ENCODE measurements at places on chromosomes 7 and 10. TPM values are rescaled to one million over a fixed set of nuclear protein-coding genes. Genes with fewer than 3 reads are reported as not detected.

- no peak for DNase-seq
Measured at GRCh38 chr10:124387078-124387874, 31.4 kb downstream of the OAT start.

DNA sequence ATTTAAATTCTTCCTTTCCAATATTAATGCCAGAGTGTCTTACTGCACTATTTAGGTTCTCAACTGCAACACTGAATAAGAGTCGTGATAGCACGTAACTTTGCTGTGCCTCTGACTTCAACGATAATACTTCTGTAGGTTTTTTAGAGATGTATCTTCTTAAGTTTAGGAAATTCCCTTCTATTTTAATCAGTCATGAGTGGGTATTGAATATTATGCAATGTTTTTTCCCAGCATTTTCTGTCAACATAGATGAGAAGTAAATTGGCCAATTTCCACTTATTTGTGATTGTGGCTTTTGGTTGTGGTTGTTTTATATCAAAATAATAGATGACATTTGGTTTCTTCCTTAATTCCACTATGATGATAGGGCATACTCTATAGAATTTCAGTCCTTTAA lies 6.7 kb upstream of the STK17A start:
- no peak for DNase-seq

- peak; percentile 32 for DNase-seq
Measured at GRCh38 chr10:59709395-59710125, at the start of gene SLC16A9. SLC16A9 (minus strand) TSS chr10:59709850; CDS start chr10:59684291, 25,559 bp downstream.

DNA sequence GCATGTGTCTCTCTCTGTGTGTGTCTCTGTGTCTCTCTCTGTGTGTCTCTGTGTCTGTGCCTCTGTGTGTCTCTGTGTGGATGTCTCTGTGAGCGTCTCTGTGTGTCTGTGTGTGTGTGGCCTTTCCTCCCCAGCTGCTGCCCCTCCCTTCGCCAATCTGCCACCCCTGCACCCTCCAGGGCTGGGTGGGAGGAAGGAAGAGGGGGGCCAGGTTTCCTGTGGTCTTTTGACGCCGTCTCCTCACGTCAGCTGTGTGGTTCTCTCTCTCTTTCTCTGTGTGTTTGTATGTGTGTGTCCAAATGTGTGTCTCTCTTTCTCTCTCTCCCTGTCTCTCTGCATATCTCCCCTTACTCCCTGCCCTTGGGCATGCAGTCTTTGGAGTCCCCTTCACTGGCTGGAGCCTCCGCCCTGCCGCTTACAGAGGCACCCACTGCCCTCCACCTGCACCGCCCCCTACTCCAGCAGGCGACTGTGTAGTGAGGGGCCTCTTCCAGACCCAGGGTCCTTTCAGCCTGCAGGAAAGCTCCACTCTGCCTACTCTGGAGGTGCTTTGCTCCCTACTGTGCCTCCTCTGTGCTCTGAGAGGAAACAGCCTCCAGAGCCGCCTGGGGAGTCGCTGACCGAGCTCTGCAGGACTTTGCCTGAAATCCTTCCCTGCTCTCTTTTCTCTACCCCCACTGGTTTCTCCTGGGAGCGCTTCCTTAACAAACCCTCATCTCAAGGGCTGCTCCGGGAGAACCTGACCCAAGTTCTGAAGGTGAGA lies 44.2 kb upstream of the C10orf71 start:
- DNase-seq: no peak

DNA sequence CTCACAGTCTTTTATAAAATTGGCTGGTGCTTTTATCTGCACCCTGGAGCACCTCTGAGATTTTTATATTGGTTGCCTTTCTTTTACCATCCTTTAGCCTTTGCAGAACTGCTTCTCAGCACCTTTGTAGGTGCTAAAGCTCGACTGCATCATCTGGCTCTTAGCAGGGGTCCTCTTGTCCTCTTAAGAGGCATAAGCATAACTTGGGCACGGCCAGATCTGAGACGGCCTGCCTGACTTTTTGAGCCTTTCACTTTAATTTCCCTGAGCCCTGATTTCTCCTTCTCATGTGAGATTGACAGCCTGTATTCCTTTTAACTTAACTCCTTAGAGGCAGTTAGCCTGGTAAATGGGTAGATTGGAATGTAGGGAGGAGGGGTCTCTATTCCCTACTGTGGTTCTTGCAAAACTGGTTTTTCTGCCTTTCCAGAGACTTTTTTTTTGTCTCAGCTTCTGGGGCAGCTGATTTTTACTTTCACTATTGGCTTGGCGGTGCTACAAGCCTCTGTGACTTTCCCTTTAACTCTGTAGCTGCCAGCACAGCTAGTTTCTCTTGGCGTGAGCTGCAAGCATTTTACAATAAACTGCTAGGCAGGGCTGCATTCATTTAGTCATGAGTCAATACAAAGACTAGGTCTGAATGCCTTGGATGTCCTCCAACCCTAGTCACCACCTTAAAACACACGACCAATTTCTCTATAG lies 24.0 kb downstream of the ZPBP start:
- DNase-seq: peak; percentile 42

DNA sequence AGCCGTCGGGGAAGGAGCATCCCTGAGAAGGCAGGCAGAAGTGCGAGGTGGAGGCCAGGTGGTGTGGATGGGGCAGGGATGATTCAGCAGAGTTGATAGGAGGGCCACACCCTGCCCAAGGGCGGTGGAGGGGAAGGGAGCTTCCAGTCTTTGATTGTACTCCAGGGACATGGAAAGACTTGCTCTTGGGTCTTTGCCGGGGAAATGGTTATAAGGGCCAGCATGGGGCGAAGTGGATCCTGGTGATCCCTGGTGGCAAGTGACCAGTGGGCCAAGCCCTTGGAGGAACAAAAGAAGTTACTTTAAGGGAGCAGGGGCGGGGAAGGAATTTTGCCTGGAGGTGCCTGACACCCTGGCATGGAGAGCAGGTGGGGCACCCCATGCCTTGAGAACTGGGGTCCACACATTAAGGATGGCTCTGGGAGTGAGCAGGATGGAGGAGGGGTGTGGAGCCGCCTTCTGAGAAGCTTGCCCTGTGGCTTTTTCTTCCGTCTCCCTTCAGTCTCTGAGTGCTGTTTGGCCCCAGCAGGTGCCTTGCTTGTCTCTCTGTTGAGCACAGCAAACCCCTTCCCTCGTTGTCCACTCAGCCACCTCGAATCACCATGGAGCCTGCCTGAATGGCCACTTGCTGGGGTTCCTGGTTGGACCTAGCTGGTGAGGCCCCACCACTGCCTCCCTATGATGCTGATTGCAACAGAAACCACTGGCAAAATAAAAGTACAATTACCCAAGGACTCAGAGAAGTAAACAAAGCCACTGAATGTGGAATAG lies 83.9 kb downstream of the RAMP3 start:
- DNase-seq: peak; percentile 10

DNA sequence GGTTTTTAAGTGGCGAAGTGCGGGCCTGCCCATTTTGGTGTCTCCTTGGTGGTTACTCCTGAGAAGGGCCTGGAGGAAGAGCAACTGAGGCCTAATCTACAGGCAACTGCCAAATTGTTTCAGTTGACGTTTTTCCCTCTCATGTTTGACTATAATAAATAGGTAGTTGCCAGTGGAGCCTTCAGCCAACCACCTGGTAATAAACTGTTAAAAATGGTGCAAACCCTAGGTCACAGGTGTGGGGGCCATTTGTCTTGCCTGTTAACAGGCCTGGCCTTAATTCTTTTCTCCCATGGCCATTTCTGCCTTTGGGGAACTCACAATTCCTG lies 3.7 kb downstream of the IKZF1 start:
- DNase-seq: no peak

DNA sequence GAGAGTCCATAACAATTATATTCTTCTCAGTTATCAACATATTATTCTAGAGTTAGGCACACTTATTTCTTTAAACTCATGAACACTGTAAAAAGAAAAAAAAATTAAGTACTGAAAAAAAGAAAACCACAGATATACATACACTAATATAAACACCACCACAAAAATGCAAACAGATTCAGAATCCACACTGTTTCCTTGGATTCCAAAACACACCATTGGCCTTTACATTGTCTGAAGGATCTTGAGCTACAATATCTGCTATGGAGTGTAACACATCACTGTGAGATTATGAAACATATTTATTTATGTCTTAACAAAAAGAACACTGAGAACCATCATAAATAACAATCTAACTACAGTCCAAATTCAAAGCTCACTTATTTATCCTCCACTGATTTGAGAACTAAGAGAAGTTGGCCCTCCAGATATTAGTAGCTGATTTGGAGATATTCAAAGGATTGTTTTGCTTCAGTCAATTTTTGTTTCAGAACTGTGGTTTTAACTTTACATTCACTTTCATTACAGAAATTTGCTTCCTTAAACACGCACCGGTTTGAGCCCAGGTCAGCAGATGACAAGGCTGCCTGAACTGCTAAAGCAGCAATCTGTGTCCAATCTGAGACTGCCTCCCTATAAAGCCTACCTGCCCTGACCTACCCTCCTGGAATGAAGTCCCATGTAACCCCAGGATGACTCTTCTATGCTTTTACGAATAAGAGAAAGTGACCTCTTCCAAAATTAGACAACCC lies 47.0 kb upstream of the CDK1 start:
- peak; percentile 38 for DNase-seq

DNA sequence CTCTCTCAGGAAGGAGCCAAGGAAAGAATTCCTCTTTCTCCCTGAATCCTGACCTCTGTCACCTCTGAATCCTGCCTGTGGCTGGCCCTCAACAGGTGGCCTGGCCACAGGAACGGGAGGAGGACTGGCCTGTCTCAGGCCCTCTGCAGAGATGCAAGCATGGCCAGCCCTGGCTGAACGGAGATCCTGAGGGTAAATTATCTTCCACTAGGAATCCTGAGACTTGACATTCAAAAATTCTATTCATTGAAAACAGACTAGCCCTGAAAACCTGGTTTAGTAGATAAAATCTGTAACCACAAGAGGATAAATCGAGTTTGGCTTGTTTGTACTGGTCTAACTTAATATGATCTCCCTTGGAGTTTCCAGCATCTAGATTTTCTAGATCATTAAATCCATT lies 579.3 kb downstream of the LRMDA start:
- no peak for DNase-seq

- no peak for DNase-seq
Measured at GRCh38 chr7:27685893-27686292, 23.2 kb upstream of the HIBADH start.

- DNase-seq: no peak
Measured at GRCh38 chr7:47216439-47216838, 365.5 kb downstream of the TNS3 start.

The RNLS gene
- 6.0 TPM for total RNA-seq

The AGAP5 gene
- total RNA-seq: 3.4 TPM

The OR2A42 gene
- not detected for total RNA-seq

The SYT15 gene
- 0.10 TPM for total RNA-seq

The INHBA gene
- total RNA-seq: 117 TPM

The FAM25A gene
- total RNA-seq: not detected

The CUBN gene
- total RNA-seq: 0.07 TPM

All from foreskin keratinocyte (primary cell).